Activated B cell treated with CpG ODN at 0.5 μM for 24 hours (primary cell): ENCODE measurements at places on chromosomes 3 and 15. TPM values are rescaled to one million over a fixed set of nuclear protein-coding genes. Genes with fewer than 3 reads are reported as not detected.
A peak's percentile ranks its signal among the peaks of the same experiment; 100 is the strongest.

GRCh38 chr15:77656294-77656693 is 23.6 kb upstream of the LINGO1 start:
- H3K27ac ChIP-seq = no peak overlapping the region
- no peaks in the 10 kb centered on the region for H3K4me1 ChIP-seq
- DNase-seq = no peak
- H3K36me3 ChIP-seq = no peaks in the 10 kb centered on the region

DNA sequence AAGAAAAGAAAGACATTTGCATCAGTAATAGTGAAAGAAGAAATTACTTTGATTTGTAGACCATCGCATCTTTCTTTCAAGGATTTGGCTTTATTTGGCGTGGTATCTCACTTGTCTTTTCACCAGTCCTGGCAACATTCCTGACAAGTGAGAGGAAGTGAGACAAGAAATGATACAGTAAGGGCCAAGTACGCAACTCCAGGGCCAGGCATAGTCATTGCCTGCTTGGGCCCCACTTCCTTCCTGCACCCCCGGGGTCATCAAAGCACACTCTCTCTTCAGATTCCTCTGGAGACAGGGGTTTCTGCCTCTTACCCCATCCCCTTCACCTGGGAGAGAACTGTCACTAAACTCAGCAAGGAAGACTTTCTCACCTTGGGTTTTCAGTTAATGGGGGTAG is 55.1 kb downstream of the CD47 start:
- peak overlapping the region; percentile 6 for H3K4me3 ChIP-seq
- peaks cover 29% of the 10 kb centered on the region for H3K4me1 ChIP-seq
- H3K27me3 ChIP-seq = no peaks in the 10 kb centered on the region
- peaks cover 58% of the 10 kb centered on the region for H3K36me3 ChIP-seq
- peak overlapping the region; percentile 39 for H3K27ac ChIP-seq

DNA sequence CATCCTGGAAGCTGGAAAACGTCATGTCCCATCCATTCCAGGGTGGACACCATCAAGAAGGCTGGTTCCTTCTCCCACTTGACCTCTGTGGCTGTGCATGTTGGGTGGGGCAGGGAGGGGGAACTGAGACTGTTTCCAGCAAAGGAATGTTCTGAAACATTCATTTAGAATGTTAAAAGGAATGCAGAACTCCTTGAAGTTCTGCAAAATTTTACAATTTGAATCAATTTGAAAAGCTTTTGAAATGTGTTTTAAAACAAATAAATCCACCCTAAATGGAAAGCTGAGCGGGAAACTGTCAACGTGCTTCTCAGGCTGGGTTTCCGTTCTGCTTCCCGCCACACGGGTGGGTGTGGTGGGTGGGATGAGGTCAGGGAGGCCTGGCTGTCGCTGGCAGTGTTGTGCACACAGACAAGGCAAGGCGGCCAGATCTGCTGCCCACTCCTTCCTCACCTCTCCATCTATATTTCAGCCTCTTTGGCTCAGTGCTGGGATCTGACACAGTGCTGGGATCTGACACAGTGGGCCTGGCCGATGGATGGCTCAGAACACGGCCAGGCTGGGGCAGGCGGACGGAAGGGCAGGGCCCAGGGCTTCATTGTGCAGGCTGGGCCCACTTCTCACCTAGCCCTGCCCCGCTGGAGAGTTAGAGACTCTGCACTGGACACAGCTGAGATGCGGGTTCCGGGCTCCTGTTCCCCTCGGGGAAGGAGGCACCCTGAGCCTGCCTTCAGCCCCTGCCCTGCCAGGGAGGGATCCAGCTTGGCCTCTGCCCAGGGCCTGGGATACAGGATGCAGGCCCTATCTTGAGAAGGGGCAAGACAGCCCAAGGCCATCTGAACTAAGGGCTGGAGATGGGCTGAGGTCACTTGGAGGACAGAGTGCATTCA is 110.4 kb downstream of the TMEM266 start:
- DNase-seq = no peak
- H3K36me3 ChIP-seq = no peaks in the 10 kb centered on the region
- peaks cover 6% of the 10 kb centered on the region for H3K27me3 ChIP-seq
- H3K27ac ChIP-seq = no peak overlapping the region

DNA sequence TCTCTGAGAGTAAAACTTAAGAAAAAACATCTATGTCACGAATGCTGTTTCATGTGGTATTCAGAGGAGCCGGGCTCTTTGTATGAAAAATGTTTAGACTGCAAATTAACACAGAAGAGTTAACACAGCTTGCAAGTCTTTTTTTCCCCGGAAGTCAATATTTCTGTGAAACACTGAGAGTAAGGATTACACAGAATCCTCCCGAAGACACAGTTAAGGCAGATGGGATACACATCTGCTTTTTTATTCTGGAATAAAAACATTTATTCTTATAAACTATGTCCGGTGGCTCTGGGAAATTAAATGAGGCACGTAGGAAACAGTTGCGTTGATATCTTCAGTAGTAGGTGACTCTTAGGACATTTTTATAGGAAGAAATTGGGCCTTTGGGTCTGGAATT is 180.6 kb downstream of the PTPRG start:
- no peak overlapping the region for H3K27ac ChIP-seq
- no peaks in the 10 kb centered on the region for H3K4me1 ChIP-seq
- H3K36me3 ChIP-seq = no peaks in the 10 kb centered on the region
- no peaks in the 10 kb centered on the region for H3K27me3 ChIP-seq

DNA sequence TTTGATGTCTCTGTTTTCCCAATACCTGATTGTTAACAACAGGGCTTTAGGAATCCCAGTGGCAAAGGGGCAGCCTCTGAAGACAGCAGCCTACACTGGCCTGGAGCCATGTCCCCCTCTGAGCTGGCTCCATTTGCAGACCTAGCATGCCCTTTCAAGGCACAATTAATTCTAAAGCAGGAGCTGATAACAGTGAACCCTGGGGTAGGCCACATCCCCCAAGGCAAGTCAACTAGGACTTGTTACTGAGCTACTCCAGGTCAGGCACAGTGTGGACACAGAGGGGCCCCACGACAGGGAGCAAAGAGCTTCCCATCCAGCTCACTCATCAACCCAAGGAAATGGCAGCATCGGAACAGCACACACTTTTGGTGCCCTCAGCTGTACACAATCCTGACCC is 51.9 kb downstream of the SPSB4 start:
- no peak overlapping the region for H3K4me3 ChIP-seq
- no peak for DNase-seq
- no peaks in the 10 kb centered on the region for H3K4me1 ChIP-seq
- H3K27ac ChIP-seq = no peak overlapping the region
- no peaks in the 10 kb centered on the region for H3K36me3 ChIP-seq

Gene MYL3
- total RNA-seq = not detected in 2 replicates

Gene HTD2
- 11.4 TPM in 2 replicates for total RNA-seq

Gene SNTN
- not detected in 2 replicates for total RNA-seq

DNA sequence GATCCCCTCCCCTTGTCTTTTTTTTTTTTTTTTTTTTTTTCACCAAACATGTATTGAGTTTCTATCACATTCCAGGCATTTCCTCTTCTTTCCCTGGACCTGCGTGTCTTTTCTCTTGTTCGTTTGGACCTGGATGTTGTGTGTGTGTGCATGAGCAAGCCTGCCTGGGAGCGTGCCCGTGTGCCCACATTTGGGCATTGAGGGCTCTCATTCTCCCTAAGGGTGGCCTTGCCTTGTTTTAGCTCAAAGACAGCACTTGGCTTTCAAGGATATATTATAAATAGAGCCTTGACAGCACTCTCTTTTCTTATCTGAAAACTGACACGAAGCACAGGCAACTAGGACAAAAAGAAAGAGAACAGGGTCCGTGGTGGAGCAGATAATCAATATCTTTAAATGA is 39.0 kb upstream of the SLC25A26 start:
- no peak overlapping the region for H3K27ac ChIP-seq
- DNase-seq = no peak
- no peak overlapping the region for H3K4me3 ChIP-seq
- no peaks in the 10 kb centered on the region for H3K4me1 ChIP-seq
- H3K36me3 ChIP-seq = no peaks in the 10 kb centered on the region

Gene ATP11B
- 87.4 and 93.3 TPM in 2 replicates for total RNA-seq

GRCh38 chr3:179421500-179421899 is 29.8 kb downstream of the GNB4 start:
- H3K4me1 ChIP-seq = peaks cover 2% of the 10 kb centered on the region
- peaks cover 57% of the 10 kb centered on the region for H3K36me3 ChIP-seq
- no peak overlapping the region for H3K27ac ChIP-seq
- no peaks in the 10 kb centered on the region for H3K27me3 ChIP-seq

Gene SGO1
- 5.9 and 7.2 TPM in 2 replicates for total RNA-seq

GRCh38 chr15:81043281-81043934 is 42.7 kb downstream of the TLNRD1 start:
- DNase-seq = no peak
- peaks cover 3% of the 10 kb centered on the region for H3K4me1 ChIP-seq
- no peaks in the 10 kb centered on the region for H3K27me3 ChIP-seq
- no peaks in the 10 kb centered on the region for H3K36me3 ChIP-seq

DNA sequence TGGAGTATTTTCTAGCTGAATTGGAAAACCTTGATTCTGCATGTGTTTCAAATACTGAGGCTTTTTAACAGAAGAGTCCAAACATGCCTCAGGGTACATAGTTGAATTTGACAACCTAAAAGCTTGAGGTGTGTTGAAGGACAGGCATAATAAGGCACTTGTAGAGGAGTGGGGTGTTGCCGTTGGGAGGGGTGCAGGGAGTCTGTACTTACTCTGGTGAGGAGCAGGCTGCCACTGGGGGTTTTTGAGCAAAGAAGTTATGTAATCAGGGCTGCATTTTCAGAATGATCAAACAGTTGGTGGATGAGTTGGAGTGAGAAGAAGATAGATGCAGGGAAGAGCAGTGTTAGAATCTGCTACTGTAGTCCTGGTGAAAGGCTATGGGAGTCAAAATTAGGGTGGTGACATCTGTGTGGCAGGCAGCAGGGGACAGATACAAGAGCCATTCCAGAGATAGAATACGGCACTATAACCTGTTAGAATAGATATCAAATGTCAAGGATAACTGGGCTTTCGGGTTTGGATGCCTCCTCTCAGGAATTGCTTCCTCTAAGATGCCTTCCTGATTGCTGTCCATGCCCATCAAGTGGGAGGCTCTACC is 161.6 kb downstream of the GHSR start:
- H3K36me3 ChIP-seq = no peaks in the 10 kb centered on the region
- DNase-seq = no peak

GRCh38 chr3:116433552-116433951 is 11.7 kb downstream of the LSAMP start:
- no peak for DNase-seq
- H3K4me1 ChIP-seq = no peaks in the 10 kb centered on the region
- no peaks in the 10 kb centered on the region for H3K27me3 ChIP-seq
- no peak overlapping the region for H3K27ac ChIP-seq
- no peak overlapping the region for H3K4me3 ChIP-seq

DNA sequence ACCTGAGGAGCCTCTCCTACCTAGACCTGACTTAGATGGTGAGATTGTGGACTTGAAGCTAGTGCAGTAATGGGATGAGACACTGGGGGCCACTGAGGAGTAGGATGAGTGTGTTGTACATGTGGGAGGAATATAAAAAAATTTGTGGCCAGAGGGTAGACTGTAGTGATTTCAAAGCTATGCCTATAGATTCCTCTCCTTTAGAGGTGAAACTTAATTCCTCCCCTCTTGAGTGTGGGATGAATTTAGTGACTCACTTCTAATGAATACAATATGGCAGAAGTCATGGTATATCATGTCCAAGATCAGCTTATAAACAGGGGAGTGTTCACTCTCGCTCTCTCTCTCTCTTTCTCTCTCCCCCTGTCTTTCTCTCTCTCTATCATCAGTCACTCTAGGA is 6.7 kb downstream of the ZNF860 start:
- H3K27ac ChIP-seq = peak overlapping the region; percentile 31
- peaks cover 23% of the 10 kb centered on the region for H3K36me3 ChIP-seq
- H3K4me1 ChIP-seq = peaks cover 33% of the 10 kb centered on the region
